ENCODE measurements at places on chromosomes 6 and 20.

DNA sequence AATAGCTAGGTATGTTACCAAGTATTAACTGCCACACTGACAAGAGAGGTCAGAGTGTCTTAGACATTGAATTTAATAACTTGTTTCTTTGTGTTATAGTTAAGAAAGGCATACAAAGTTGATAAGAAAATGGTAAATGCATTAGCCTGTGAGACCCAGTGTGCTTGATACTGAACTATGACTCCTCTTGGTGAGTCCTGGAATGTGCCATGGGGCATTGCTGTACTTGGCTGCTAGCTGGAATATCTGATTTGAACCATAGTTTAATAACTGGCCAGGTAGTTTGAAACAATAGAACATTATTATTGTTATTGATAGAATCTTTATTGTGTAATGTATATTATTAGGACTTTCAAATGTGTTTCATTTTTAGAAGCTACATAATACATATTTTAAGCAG, 70.0 kb downstream of the ZFAND3 start:
- DNase-seq: no peak

- peak; percentile 74 for DNase-seq
Observed at GRCh38 chr6:144405163-144405562, 120.0 kb downstream of the UTRN start.

- DNase-seq: peak; percentile 69
Observed at GRCh38 chr6:136592930-136593673, 42.9 kb upstream of the MAP7 start.

- no peak for DNase-seq
Observed at GRCh38 chr20:23002276-23002675, 32.8 kb upstream of the SSTR4 start.

- DNase-seq: peak; percentile 94
Observed at GRCh38 chr6:149855040-149855654, 9.0 kb downstream of the LRP11 start.

- DNase-seq: no peak
Observed at GRCh38 chr20:32976746-32977145, 27.5 kb downstream of the SUN5 start.

- peak; percentile 14 for DNase-seq
Observed at GRCh38 chr20:5510446-5510845, 193.7 kb upstream of the PROKR2 start.

- peak; percentile 67 for DNase-seq
Observed at GRCh38 chr6:11033825-11034224, 10.3 kb downstream of the ELOVL2 start.

GRCh38 chr6:35428421-35429149, 23.6 kb upstream of the FANCE start:
- DNase-seq: peak; percentile 18

- DNase-seq: no peak
Observed at GRCh38 chr20:51118216-51118615, 95.3 kb upstream of the KCNG1 start.

- DNase-seq: no peak
Observed at GRCh38 chr6:156849806-156850205, 72.6 kb downstream of the ARID1B start.

GRCh38 chr6:165034271-165034741, 275.1 kb downstream of the C6orf118 start:
- DNase-seq: no peak

GRCh38 chr20:40191573-40191972, 497.5 kb downstream of the MAFB start:
- no peak for DNase-seq

Measured in choroid plexus epithelial cell (primary cell).